H1 (cell line): ENCODE measurements at places on chromosomes 3 and 15. TPM values are rescaled to one million over a fixed set of nuclear protein-coding genes. Genes with fewer than 3 reads are reported as not detected.

ST8SIA2 gene
- total RNA-seq = 3.2 and 4.5 TPM in 2 replicates

BCL2A1 gene
- total RNA-seq = not detected in 2 replicates

DNA sequence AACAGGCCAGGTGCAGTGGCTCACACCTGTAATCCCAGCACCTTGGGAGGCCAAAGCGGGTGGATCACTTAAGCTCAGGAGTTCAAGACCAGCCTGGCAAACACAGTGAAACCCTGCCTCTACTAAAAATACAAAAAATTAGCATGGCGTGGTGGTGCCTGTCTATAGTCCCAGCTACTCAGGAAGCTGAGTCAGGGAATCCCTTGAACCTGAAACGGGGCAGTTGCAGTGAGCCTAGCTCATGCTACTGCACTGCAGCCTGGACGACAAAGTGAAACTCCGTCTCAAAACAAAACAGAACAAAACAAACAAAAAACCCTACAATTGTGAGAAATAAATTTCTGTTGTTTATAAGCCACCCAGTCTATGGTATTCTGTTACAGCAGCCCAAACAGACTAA, 94.7 kb downstream of the PIK3CB start:
- H3K4me1 ChIP-seq = no peaks in the 10 kb centered on the region
- no peak overlapping the region for H3K4me3 ChIP-seq
- H3K27ac ChIP-seq = no peak overlapping the region
- no peaks in the 10 kb centered on the region for H3K36me3 ChIP-seq
- no peaks in the 10 kb centered on the region for H3K27me3 ChIP-seq

DNA sequence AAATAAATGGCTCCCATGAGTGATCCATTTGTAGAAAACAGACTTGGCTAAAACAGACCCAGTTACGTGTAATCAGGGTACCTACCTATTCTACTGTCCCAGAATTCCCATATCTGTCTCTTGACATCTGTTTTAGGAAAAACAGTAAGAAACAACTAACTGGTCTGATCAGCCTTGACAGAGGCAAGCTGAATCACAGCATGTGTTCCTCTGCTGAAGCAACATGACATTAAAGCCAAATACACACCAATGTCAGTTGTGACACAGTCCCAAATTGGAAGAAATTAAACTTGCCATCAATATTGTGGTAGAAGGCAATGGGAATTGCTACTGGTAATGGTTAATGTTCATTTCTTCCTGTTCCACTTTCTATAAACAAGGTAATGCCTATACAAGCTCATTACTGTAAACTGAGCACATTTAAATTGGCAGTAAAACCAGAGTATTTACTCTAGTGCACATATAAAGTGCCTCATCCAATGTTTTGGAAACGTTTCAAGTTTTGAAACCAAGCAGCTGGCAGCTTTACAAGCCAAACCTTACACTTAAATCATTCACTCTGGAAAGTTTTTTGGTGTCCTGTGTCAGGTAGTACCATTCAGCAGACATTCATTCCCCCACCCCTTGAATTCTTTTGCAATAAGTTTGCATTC, 27.0 kb downstream of the ALDH1A2 start:
- no peaks in the 10 kb centered on the region for H3K36me3 ChIP-seq
- no peak overlapping the region for H3K27ac ChIP-seq
- no peak for DNase-seq
- no peaks in the 10 kb centered on the region for H3K27me3 ChIP-seq
- H3K4me3 ChIP-seq = no peak overlapping the region
- 0 out of 2 replicates have a peak, but pooled peaks cover 2% of the 10 kb centered on the region for H3K4me1 ChIP-seq

DNA sequence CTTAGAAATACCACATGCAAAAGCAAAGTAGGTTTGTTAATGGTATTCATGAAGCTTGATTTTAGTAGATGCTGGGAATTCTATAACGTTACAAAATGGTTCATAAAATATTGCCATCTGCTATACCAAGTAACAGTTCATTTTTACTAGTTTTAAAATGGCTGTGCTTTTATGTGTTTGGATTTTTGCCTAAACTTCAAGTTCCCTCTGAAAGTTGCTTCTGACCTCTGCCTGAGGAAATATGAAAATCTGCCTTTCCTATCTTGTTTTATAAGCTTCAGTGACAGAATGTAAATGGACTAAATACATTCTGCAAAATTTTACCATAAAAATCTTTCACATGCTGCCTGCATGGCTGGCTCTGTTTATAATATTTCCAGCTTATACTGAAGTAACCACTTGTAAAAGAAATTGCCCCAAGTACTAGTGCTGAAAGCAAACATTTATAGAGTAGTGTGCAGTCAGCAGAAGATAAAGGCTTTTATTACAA, 560.7 kb upstream of the ROBO2 start:
- DNase-seq = no peak
- H3K36me3 ChIP-seq = no peaks in the 10 kb centered on the region
- peaks cover 4% of the 10 kb centered on the region for H3K27me3 ChIP-seq

DNA sequence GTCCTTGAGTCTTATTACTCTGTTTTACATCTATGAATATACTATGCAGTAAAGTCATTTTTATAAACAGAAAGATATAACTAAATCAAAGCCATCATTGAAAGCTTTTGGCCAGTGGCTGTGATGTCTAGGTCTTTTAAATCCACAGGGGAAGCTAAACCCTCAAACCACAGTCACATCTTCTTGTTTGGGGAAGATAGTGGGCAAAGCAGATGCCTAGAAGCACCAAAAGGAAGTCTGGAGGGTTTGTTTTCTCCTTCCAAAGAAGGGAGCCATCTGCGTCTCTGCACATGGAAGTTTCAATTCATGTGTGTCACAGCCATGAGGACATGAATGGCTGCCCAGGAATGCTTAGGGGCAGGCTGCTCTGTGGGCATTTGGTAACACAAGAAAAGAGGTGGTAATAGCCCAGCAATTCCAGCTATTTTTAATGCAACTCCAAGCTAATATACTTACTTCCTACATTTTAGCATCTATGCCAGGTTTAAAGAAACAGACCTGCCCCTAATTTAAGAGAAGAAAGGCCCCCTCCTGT, 322.2 kb downstream of the SLC9A9 start:
- no peaks in the 10 kb centered on the region for H3K27me3 ChIP-seq
- H3K27ac ChIP-seq = no peak overlapping the region
- no peaks in the 10 kb centered on the region for H3K36me3 ChIP-seq
- DNase-seq = no peak
- no peak overlapping the region for H3K4me3 ChIP-seq

DNA sequence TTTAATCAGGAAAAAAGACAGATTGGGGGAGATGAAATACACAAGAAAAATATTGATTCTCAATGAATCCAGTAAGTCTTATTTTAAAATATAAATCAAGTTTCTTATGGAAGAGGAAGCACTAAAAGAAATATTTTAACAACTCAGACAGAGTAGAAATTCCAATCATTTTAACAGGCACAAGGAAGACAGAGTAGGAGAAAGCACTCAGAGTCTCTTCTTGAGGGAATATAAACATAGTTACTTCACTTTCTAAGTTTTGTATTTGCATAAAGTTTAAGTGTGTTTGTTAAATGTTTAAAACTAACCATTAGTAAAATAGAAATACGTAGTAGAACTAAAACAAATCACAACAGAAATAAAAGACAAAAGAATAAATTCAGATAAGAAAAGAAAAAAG, 24.5 kb upstream of the RTP4 start:
- no peak for DNase-seq
- no peaks in the 10 kb centered on the region for H3K4me1 ChIP-seq
- H3K27ac ChIP-seq = no peak overlapping the region
- no peak overlapping the region for H3K4me3 ChIP-seq
- no peaks in the 10 kb centered on the region for H3K27me3 ChIP-seq
- H3K36me3 ChIP-seq = no peaks in the 10 kb centered on the region
